AML-193 (cell line): ENCODE measurements at places on chromosomes 7 and 10.

DNA sequence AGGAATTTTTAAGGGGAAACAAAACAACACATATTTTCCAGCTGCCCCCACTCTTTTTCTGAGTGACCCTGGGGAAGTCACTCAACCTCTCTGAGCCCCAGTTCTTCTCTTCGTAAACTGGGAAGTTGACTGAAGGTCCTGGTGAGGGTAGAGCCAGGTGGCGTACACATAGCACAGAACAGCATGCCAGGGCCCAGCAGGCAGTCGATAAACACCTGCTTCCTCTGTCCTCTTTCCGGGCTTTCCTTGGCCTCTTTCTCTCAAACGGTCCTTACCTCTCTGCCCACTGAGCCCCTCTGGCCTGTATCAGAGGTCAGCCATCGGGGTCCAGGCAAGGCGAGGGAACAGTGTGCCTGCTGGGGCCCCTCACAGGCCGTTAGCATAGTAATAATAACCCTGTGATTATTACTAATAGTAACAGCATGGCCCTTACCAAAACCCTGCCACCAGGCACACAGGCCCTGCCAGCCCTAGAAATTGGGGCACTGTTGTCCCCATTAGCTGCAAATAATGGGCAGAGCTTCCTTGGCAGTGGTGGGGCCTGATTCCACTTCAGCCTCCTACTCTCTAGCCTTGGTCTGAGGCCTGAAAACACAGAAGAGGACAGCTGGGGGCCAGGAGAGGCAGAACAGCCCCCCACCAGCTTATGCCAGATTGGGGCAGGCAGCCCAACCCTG lies 37.3 kb upstream of the SLC29A3 start:
- no peak for DNase-seq

- DNase-seq, result no peak
Observed at GRCh38 chr10:29734640-29734961, 99.8 kb upstream of the SVIL start.

- no peak for DNase-seq
Observed at GRCh38 chr10:110522365-110522988, 24.8 kb downstream of the DUSP5 start.

DNA sequence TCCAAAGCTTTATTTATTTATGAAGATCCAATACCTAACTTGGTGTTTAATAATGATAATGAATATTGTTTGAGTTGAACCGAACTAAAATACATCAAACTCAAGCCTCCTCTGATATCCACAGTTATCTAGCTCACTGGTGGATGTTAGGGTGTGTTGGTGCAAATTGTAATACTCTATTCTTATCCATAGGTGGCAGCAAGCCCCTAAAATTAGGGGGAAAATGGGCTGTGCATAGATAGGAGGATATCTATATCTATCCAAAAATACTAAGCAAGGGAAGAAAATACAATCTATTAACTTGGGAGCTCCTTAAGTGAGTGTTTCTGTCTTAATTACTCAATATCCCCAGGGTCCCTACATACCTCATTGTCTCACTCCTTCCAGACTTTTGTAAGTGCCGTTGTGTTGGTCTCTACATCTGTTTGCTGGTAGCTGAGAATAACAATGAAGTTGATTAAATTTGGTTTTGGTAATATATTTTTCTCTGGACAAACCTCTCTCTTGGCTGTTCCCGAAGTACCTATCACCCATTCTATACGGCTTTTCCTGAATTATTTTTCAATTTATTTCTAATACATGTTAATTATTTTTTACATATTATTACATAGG lies 55.0 kb upstream of the VWDE start:
- peak; percentile 38 for DNase-seq

- DNase-seq, result no peak
Observed at GRCh38 chr10:61643316-61643751, 19.4 kb upstream of the CABCOCO1 start.

DNA sequence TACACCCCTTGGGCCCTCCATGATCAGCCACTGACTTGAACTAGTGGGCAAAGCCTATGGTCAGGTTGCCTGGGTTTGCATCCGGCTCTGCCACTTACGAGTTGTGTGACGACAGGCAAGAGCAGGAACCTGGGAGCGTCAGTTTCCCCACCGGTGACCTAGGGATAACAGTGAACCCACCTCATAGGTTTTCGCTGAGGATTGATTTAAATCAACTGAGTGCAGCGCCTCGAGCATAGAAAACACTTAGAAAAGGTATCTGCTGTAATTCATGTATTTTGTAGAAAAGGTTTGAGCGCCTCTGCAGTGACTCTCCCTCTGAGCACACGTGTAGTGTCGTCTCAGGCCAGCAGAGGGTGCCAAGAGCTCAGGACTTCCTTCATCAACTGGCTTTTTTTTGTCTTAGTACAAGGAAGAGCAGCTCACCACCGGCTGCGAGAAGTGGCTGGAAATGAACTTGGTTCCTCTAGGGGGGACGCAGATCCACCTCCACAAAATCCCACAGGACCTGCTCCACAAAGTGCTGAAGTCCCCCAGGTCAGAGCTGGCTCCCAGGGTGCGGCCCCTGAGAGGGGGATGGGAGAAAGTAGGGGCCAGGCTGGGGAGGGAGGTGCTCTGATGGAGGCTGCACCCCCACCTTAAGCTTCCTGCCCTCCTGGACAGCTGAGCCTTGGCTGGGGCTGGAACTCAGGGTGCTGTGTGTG lies 27.7 kb downstream of the BTBD16 start:
- peak; percentile 40 for DNase-seq

- DNase-seq, result no peak
Observed at GRCh38 chr10:107163076-107163855, 1.2 kb downstream of the SORCS1 start.

DNA sequence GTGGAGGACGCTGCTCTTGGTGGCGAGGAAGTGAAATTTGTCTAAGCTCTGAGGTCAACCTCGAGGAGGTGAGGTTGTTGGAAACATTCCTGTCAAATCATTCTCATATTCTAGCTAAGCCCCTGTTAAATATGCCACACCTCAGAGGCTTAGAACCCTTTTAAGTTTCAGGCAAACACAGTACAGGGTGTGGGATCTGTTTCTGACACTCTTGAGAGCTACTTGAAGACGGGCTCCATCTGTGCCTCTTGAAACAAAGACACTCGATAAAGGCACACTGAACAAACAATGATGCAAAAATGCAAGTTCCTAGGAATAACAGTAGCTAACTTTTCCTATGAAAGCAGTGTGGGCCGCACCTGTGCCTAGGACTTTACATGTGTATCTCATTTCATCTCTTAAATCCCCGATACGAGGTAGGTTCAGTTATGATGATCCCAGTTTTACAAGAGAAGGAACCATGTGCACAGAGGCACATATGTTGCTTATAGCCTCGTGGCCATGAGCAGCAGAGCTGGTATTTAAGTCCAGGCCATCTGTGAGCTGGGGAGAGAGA lies 299.2 kb downstream of the CCDC3 start:
- DNase-seq, result no peak

DNA sequence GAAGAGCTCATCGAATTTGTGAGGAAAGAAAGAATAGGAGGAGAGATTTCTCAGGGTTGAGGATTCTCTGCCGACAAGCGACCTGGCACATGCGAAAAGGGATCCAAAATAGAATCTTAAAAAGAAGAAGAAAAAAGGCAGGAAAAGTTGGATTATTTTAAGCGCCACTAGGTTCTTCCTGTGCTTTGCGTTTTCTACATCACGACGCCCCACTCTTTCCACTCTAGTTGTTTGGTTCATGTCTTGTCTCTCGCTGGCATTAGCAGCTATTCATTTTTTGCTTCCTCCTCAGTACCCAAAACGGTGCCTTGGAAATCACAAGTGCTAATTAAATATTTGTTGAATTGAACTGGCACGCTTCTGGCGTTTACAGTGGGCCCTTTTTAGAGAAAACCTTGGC lies 674 bp upstream of the FRA10AC1 start:
- no peak for DNase-seq

- DNase-seq, result no peak
Observed at GRCh38 chr7:142753366-142753765, 4.1 kb downstream of the PRSS1 start.

DNA sequence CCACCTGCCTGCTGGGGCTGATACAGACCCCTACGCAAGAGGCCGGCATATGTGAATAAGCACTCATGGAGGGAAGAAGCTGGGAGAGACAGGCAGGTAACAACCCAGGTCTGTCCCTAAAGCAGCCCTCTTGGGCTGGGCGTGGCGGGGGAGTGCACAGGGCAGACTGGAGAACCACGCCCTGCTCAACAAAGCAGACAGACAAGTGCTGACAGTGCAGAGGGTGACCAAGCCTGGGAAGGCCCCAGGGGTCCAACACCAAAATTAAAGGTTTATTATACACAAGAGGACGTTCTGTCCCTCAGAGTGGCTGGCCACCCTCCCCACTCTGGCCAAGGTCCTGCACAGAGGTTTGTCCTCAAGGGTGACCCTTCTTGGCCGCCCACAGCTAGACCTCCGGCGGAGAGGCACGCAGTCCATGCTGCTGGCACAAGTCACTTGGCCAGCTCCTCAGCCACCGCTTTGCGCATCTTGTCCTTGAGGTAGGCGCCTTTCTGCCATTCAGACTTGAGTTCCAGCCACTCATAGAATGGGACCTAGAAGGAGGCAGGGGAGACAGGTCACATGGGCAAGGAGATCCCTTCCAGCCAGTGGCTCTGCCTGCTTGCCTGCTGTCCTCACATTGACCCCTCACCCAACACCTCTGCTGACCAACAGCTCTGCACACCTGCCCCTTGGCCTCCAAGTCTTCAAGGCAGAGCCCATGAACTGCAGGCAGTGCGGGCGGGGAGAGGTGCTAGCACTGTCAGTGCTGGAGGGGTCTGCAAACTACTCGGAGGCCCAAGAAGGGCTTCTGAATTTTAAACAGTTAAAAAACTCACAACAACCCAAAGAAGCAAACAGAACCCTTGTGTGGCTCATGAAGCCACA lies 11.4 kb upstream of the NACAD start:
- DNase-seq, result no peak

- no peak for DNase-seq
Observed at GRCh38 chr7:47474211-47474936, 107.5 kb downstream of the TNS3 start.

DNA sequence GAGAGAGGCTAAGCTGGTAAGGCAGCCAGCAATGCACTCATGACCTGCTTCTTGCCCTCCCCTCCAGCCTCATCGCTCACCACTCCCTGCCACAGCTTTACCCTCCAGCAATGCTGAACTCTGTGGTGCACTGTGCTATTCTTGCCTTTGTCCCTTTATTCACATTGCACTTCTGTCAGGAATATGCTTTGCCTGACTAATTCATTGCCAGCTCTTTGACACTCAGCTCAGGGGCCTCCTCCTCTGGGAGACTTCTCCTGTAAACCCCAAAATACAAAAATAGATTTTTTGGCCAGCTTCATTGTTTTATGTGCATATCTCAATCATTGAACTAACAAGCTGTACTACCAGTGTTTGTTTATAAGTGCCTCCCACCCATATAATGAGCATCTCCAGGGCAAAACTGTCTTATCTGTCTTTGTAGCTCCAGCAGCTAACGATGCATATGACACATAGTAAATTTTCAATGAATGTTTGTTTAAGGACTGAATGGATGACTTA lies 8.2 kb downstream of the CNNM1 start:
- no peak for DNase-seq

DNA sequence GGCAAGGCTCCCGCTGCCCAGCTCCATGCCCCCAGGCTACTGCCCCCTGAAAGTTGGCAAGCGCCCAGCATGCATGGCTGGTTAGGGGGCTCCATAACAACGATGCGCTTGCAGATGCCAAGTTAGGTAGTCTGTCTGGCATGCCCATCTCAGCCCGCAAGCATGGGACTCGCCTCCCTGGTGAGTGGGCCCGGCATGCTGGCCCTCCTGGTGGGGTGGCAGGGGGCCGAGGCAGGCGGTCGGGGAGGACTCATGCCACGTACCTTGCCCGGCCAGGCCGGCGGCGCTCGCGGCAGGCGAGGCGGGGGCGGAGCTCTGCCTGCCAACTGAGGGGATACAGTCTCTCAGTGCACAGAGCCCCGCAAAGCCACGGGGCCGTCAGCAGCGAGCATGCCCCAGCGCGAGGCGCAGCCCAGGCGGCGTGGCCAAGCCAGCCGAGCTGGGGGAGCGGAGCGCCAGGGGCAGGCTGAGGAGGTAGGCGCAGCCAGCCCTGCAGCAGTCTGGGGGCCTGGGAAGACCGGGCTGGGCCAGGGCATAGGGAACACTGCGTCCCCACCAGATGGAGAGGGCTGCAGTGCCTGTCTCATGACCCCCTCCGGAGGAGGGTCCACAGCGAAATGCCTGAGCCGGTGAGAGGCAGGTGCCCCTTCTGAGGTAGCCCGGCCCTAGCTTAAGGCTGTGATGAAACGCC lies 28.0 kb upstream of the NDST2 start:
- DNase-seq, result no peak

DNA sequence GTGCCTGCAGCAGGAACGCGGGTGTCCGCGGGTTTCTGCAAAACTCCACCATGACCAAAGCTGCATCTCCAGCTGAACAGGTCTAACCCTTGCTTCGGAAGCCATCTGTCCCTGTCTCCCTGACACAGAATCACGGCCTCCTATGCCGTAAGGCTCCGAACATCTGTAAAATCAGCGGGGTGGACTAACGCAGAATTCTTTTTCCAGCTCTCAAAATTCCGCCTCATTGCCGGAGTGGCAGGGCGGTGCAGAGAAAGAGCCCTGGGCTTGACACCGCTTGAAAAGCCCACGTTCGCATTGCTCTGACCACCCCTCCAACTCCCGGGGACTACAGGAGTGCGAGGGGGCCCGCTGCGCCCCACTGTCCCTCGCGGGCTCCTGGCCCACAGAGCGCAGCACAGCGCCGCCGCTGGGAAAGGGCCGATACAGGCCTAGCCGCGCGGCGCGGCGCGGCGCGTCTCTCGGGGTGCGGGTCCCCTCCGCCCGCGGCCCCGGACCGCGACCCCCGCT lies 409 bp downstream of the DNMBP start:
- peak; percentile 44 for DNase-seq
